ENCODE measurements at places on chromosomes 7 and 10.
A peak's percentile ranks its signal among the peaks of the same experiment; 100 is the strongest.

GRCh38 chr7:30800785-30801252, 29.6 kb downstream of the MINDY4 start:
- DNase-seq, result peak; percentile 37

GRCh38 chr7:36311539-36311938, 78.1 kb upstream of the ANLN start:
- DNase-seq, result no peak

GRCh38 chr7:122896509-122896908, 10.2 kb upstream of the CADPS2 start:
- no peak for DNase-seq

- DNase-seq, result no peak
These were observed 490.8 kb downstream of the TNS3 start for GRCh38 chr7:47091141-47091540.

Data from SK-N-MC (cell line).